Endothelial cell (in vitro differentiated cells): ENCODE measurements at places on chromosomes 2 and 18.
A peak's percentile ranks its signal among the peaks of the same experiment; 100 is the strongest.

DNA sequence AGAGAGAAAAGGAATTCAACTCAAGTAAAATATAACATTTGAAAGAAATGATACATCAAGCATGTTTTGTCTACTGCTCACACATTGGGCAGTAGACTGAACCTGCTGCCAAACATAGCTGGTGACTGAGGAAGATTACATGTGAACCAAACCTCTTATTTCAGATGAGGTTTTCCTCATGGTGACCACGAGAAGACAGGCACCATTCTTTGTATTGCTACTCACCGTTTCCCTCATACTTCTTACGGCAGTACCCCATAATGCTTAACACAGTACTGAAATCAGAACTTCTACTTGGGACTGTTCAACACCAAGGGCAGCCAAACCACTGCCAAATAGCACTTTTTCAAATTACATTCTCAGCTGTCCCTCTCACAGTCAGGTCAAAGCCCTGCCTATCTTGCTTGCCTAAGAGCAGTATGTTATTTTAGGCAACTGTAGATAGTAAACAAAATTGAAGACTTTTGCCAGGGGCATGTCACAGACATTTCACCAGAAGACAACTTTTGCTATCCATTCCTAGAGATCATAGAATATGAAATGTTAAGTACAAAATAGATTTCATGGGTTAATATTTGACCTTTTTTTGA, 167.1 kb upstream of the DOK6 start:
- H3K4me3 ChIP-seq = no peak overlapping the region
- H3K36me3 ChIP-seq = no peaks in the 10 kb centered on the region
- DNase-seq = no peak

GRCh38 chr2:73976803-73977202, 7.9 kb upstream of the TET3 start:
- no peak for DNase-seq
- peaks cover 26% of the 10 kb centered on the region for H3K4me1 ChIP-seq
- no peak overlapping the region for H3K27ac ChIP-seq
- peaks cover 3% of the 10 kb centered on the region for H3K27me3 ChIP-seq
- no peak overlapping the region for H3K4me3 ChIP-seq

- H3K27ac ChIP-seq = no peak overlapping the region
- no peak for DNase-seq
- peaks cover 5% of the 10 kb centered on the region for H3K4me1 ChIP-seq
Observed at GRCh38 chr2:220123751-220124150, 496.3 kb downstream of the SLC4A3 start.

DNA sequence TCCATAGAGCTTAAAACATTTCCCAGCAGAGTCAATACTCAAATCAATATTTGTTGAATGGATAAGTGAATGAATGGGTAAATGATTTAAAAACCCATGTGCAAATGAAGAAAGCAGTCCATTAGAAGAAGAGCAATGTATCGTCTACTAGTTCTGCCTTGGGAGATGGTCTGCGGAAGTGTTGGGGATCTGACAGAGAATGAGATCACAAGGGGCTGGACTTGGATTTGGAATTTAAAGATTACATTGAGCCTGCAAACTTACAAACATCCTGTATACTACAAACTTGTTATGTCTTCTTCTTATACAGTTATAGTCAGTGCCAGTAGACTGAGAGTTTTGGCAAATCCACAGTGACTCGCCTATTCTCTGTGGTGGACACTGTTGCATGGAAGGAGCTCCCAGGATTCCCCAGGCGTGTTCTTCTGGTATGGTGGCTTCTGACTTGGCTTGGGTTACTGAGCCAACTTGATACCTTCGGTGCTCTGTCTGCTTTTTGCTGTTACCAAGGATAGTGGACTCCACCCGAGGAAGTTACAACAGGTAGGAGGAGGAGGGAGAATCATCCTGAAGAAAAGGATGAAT, 163.3 kb upstream of the SERPINE2 start:
- H3K36me3 ChIP-seq = no peaks in the 10 kb centered on the region
- no peak overlapping the region for H3K27ac ChIP-seq
- peaks cover 4% of the 10 kb centered on the region for H3K27me3 ChIP-seq
- no peak overlapping the region for H3K4me3 ChIP-seq
- DNase-seq = no peak
- no peaks in the 10 kb centered on the region for H3K4me1 ChIP-seq

DNA sequence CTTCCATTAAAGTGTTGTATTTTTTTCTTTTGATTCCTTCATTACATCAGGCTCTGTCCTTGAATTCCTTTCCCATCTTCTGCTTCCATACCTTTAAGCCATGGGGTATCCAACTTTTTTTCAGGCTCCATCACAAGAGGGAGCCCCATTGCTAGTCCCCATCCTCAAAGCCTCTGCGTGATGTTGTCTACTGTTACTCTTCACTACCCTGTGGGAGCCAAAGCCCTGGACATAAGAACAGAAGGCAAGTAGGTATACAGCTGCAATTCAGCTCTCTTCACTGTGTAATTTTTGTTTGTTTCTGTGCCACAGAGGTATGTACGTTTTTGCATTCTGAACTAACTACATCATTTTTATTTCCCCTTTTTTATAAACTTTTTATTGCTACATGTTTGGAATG, 36.6 kb upstream of the CCNYL1 start:
- H3K27me3 ChIP-seq = peaks cover 1% of the 10 kb centered on the region
- no peak overlapping the region for H3K4me3 ChIP-seq
- no peak for DNase-seq
- H3K4me1 ChIP-seq = peaks cover 19% of the 10 kb centered on the region
- H3K27ac ChIP-seq = peak overlapping the region; percentile 17

DNA sequence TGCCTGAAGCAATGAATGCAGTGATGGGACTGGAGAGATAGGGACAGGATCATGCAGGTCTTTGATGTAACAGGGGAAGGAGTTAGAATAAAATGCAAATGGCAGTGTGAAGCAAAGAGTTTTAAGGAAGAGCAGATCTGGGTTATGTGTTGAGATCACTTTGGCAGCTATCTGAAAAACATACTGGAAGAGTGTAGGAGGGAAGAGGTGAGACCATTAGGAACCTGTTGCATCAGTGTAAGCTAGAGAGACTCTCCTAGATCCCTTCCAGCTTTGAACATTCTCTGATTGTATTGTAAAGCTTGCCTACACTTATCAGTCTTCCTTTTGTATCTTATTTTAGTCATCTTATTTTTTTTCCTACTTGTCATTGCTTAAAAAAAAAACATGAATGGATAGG, 10.5 kb downstream of the ACVR2A start:
- peaks cover 4% of the 10 kb centered on the region for H3K27me3 ChIP-seq
- H3K27ac ChIP-seq = no peak overlapping the region
- no peak overlapping the region for H3K4me3 ChIP-seq
- DNase-seq = no peak
- H3K36me3 ChIP-seq = no peaks in the 10 kb centered on the region
- H3K4me1 ChIP-seq = peaks cover 27% of the 10 kb centered on the region

GRCh38 chr2:86598966-86599365, 24.7 kb downstream of the RNF103 start:
- DNase-seq = no peak
- no peak overlapping the region for H3K27ac ChIP-seq
- H3K36me3 ChIP-seq = peaks cover under 1% of the 10 kb centered on the region
- H3K4me1 ChIP-seq = no peaks in the 10 kb centered on the region
- no peak overlapping the region for H3K4me3 ChIP-seq
- H3K27me3 ChIP-seq = peaks cover 2% of the 10 kb centered on the region

DNA sequence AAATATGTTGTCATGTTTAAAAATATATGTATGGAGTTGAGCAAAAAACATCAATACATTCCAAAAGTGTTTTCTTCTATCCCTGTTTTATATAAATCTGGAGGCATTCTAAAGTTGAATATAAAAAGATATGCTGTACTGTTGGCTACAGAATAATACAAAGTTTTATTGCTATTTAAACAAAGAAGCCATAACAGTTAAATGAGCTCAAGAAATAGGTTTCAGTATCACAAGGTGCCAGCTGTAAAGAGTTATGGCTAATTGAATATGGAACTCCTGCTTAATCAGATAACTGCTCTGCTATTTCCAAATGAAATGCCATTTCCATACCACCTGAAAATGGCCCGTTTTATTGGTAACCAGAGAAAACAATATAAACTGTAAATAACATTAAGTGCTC, 55.0 kb downstream of the LNPK start:
- H3K4me1 ChIP-seq = no peaks in the 10 kb centered on the region
- H3K36me3 ChIP-seq = peaks cover 4% of the 10 kb centered on the region
- no peaks in the 10 kb centered on the region for H3K27me3 ChIP-seq
- no peak overlapping the region for H3K27ac ChIP-seq
- H3K4me3 ChIP-seq = no peak overlapping the region
